ENCODE measurements at places on chromosomes 3 and 15.

DNA sequence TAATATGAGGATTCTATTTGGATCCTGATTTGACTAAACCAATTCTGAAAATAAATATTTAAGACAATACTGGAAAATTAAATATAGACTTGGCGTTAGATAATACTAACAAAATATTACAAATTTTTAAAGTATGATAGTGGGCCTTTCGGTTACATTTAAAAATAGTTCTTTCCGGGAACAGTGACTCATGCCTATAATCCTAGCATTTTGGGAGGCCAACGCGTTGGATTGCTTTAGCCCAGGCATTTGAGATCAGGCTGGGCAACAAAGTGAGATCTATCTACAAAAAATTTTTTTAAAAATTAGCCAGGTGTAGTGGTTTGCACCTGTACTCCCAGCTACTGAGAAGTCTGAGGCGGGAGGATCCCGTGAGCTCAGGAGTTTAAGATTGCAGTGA, 30.3 kb upstream of the GADL1 start:
- DNase-seq, result no peak

GRCh38 chr3:71901645-71902044, 116.7 kb upstream of the PROK2 start:
- DNase-seq, result no peak

DNA sequence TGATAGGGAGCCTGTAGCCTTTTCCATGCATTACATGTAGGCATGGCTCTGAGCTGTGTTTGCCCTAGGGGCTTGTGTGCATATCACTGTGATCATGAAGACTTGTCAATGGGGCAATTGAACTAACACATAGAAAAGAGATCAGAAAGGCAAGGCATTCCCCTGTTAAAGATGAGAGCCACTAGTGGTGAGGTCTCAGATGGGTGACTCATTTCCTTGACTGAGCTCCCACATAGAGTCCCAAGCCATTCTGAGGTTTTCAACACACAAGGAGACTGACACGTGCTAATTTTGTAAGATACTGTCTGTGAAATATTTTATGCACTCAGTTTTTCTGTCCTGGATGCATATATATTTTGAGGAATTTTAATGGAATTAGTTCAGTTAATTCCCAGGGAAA, 53.8 kb downstream of the SAMMSON start:
- DNase-seq, result no peak

DNA sequence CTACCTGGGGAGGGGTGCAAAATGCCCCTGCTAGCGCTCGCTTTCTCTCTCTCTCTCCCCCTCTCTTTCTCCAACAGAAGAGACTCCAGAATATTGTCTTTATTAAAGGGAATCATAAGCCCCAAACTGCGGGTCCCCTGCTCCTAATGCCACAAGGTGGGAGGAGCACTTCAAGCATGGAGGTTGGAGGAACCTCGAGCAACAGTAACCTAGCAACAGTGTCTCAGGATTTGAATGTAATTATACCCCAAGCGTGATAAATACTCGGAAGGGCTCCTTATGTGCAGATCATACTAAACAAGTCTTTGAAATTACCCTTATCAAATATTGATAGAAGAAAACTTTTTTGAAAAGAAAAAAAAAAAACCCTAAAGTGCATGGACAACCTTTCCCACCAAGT, 582.2 kb upstream of the PPP2R3A start:
- no peak for DNase-seq

GRCh38 chr3:13332158-13332557, 88.0 kb downstream of the NUP210 start:
- DNase-seq, result no peak

DNA sequence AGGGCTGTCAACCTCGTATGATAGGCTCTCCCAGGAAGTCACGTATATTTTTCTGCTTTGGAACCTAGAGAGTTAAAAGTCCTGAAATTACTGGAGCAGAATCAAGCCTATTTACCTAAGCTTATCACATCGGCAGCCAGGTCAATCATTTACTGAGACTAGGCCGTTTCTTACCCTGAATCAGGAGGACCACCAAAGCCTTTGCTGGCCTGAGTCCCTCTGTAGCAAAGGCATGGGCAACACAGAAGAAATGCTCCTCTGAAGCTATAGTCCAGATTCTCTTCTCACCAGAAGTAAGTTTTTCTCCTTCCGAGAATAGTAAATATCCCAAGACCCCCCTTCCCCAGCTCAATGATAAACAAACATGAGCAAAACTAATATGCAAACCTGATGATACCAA, 125.9 kb upstream of the PHLDB2 start:
- DNase-seq, result no peak

DNA sequence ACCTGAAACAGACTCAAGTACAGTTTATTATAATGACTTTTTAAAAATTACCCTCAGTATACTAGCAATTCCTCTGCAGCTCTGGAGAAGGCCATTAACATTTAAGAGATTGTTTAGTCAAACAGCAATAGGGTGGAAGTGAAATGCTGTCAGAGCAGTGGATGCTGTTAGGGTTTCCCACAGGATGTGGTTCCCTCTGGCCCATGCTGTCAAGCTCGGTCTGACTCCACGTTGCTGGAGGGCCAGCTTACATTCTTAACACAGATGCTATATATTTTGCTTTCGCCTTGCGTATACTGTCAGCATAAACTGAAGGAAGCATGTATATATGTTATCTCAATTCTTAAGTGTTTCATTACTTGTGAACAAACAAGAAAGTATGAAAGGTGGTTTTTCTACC, 231.1 kb upstream of the COL8A1 start:
- DNase-seq, result no peak

DNA sequence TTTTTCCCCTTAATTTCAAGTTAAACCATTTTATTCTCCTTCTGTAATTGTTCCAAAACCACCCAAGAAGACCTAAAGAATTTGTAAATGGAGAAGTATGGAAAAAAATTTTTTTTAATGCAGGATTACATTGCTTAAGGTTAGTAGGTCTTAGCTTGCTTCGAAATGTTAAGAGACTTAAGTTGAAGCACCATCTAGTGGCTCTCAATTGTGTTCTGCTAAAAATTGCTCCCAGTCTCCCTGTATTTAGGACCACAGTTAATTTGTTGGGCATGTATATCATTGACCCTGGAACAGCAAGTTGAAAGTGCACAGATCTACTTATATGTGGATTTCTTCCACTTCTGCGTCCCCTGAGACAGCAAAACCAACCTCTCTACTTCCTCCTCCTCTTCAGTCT, 32.4 kb downstream of the CD200R1L start:
- peak; percentile 37 for DNase-seq
